Caki2 (cell line): ENCODE measurements at places on chromosomes 4 and X.
A peak's percentile ranks its signal among the peaks of the same experiment; 100 is the strongest.

GRCh38 chr4:2478229-2478628, 9.3 kb downstream of the RNF4 start:
- DNase-seq: no peak

DNA sequence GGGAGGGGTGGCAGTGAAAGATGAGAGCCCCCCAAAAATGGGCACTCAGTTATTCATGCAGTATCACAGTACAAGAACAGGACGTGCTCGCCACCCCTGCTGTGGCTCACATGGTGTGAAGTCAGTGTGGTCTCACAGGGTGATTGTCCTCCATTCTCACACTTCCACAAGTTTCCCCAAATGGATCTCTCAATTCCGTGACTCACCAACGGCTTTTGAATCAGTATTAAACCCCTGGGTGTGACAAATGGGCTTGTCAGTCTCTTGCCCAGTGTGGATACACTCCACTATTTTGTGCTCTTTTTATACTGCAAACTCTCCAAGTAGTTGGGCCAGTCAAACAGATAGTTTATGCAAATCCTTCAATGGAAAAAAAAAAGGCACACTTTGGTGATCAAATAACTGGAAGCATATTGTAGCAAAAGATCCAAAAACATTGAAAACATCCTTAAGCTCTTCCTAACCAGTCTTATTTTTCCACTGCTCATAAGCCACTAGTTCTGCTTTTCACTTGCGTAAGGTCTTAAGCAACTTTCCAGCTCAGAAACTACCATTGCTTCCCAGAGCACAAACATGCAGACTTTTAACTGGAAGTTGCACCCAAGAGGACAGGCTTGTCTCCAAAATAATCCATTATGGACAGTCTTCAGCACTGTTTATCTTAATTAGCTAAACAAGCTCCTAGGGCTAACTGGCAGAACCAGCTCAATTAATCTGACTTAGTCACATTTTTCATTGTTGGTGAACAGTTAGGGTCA, 365.7 kb downstream of the PPP3CA start:
- DNase-seq: no peak

DNA sequence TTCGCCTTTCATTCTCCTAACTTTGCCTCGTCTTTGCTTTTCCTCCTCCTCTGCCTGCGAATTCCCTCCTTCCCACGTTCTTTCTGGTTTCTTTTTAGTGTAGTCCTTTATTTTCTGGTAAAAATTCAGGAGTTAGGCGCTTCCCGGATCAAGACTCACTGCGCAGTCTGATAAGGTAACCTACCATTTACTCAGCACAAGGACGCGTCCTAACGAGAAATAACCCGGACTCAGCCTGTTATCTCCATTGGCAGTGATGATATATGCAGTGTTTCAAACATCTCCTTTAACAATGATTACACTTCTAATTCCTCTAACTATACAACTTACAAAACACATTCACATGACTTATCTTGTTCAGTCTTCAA, 357 bp upstream of the ETNPPL start:
- DNase-seq: no peak

DNA sequence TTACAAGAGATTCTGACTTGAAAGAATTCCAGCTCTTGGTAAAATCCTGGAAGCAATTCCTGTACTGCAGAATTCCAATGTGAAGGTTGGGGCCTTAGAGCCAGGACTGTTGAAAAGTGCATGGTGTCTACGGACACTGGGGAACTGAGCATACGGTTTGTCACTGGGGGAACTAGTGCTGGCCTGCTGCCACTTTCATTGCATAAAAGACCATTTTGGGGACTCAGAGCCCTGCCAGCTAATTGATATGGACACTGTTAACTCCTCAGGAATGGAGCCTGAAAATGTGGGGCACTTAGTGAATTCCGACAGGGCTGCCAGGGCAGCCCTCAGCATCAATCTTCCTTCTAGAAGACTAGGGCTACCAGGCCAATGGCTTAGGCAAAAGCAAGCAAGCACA, 55.9 kb downstream of the AMOT start:
- no peak for DNase-seq

- no peak for DNase-seq
Measured at GRCh38 chrX:69371159-69371558, 133.0 kb upstream of the NALF2 start.

DNA sequence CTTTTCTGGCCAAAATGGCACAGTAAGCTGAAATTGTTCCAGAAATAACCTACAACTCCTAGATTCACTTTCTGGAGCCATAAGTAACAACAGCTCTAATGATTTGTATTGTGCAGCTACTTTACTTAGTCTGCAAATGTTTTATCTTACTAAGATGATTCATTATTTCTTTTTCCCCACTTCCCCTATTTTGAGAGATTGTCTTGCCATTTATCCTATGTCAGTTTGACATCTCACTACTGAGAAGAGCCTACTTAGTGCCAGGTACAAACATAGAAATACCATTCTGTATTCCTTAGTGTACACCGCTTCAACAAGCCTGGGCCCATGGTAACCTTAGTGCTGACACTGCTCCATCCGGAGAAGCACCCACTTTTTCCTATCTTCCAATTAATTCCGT, 13.8 kb upstream of the STK26 start:
- DNase-seq: no peak

DNA sequence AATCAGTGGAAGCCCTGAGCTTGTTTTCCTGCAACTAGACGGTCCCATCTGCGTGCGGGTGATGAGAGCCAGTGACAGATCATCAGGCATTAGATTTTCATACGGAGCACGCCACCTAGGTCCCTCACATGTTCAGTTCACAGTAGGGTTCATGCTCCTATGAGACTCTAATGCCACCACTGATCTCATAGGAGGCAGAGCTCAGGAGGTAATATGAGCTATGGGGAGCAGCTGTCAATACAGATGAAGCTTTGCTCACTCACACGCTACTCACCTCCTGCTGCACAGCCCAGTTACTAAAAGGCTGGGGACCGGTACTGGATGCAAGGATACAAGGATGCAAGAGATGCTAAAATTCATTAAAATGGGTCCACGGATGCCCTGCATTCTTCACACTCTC, 61.2 kb downstream of the DHRSX start:
- no peak for DNase-seq

DNA sequence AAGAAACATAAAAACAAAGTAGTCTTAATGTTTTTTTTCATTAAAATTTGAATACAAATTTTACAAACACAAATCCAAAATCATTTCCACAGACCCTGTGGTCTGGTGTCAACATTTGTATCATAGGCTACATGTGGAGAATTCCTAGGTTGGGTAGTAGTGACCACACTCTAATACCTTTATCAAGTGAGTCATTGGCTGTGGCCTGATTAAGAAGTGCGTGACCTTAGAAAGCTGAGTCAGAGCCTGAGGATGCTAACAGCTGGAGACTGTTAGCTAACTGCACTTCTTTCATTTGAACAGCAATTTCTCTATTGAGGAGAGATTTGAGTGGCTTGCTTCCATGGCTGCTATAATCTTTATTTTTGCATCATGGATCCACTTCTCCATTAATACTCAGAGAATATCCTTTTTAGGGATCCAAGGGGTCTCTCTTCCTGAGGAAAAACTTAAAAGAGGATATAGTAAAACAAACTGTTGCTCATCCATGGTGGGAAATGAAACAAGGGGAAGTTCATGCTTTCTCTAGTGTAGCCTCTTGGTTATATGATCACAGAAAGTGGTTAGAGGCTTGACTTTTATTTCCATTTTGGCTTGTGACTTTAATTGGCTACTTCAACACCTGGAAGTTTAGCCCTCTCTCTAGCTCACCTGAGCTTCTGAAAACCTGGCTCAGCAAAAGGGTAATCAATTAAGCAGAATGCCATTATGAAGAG, 335.8 kb downstream of the PABPC4L start:
- DNase-seq: peak; percentile 67

GRCh38 chrX:9182041-9182440, 148.1 kb upstream of the FAM9B start:
- DNase-seq: no peak

DNA sequence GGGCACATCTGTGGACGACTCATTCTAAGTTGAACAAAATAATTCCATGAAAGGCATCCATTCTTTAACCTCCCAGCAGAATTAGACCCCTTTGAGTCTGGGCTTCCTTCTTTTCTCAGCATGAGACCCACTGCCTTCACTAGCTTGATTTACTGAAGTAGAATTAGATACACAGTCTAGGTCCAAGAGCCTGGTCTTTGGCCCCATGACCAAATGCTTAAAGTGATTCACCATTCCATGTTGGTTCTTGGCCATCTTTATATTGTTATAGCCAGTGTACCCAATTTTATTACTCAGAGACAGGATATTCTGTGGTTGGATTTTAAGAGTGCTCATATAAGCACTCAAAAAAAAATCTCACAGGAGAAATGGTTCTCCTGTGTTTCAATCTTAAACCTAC, 155.3 kb upstream of the GPC4 start:
- no peak for DNase-seq

- no peak for DNase-seq
Measured at GRCh38 chrX:21438792-21439191, 64.6 kb downstream of the CNKSR2 start.

DNA sequence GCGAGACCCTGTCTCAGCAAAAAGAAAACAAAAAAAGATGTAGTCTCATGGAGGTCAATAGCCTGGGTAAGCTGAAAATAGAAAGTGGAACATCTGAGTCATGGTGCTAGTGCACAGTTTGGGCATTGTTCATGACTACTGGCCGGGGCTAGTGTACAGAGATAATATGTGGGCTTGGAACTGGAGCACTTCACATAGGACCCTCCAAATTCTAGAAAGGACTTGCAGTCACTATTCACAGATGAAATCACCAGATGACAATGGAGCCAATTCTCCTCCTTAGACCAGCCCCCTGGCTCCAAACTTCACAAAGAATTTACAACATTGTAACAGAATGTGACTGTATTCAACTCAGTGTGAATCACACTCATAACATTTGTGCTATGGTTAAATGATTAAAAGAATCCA, 367.8 kb upstream of the SLC7A11 start:
- peak; percentile 82 for DNase-seq

DNA sequence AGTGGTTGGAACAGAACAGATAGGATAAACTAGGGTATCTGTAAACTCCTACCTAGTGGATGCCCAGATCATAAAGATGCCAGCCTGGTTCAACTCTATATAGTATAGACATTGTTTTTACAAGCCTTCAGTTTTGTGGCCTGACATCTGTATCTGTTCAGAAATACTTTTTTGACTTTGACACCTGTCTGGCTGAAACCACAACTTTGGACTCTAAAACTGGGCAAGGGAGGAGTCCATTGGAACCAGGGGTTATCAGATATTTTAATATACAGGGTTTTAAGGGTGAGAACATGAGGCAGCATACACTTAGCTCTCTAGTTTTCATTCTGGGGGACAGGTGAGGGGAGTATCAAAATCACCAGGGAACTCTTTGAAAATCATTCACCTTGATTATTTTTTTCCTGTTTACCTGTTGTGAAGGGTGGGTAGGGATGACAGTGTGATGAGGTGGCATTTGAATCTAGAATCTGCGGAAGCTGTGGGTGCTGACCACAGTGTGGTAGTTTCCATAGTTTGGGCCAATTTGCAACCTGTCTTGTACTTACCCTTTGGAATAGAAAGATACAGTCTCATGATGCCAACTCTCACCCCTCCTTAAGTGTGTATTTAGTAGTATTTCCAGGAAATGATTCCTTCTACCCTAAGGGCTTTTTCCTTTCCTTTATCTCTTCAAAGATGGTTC, 20.6 kb downstream of the GAB1 start:
- DNase-seq: no peak

DNA sequence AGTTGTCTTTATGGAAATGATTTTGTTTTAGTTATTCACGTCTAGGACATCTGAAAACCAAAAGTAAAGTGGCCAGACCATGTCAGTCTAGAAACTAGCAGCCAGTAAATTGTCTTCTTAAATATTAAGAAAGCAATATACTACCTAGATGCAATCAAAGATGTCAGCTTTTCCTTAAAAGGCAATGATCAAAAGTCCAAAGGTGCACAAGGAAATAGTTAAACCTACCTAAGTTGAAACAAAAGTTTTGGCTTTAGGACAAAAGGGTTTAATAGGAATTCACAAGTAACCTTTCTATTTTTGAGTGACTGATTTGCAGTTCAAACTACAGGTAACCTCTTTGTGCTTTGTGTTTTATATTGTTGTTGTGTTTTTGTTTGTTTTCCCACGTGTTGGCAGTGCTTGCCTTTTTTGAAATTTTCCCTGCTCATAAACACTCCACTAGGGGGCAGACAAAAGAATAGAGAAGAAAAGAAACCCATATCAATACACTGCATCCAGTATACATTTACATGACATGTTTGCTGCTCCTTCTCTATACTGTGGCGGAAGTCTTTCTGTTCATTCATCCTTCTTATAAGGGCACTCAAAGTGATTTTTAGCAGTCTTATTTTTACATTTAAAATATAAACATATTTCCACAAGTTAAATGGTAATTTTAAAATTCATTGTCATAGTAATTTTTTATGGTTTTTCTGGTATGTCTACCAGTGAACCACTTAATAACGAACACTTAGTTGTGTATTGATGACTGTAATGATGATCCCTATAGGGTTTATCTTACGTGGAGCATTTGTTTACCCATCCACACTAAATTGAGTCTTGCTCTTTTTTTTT, 62.7 kb downstream of the GAB1 start:
- DNase-seq: peak; percentile 28

DNA sequence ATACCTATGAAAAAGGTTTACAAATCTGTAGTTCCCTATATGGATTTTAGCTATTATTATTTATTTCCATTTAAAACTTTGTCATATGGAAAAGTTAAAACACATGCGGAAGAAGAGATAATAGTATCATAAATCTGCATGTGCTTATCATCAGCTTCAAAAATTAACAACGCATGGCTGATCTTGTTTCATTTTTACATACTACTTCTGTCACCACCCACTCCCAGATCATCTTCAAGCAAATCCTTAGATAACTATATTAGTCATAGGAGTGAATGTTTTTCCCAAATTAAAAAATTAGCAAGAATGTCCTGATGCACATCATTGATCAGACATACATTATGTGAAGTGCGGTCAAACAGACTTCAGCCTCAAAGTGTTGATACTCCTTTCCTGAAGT, 24.6 kb upstream of the MOB1B start:
- DNase-seq: no peak

GRCh38 chr4:8391071-8391470, 49.5 kb downstream of the ACOX3 start:
- DNase-seq: no peak

GRCh38 chr4:81792521-81792920, 320.8 kb upstream of the RASGEF1B start:
- DNase-seq: no peak

- peak; percentile 17 for DNase-seq
Measured at GRCh38 chr4:48778431-48779094, 1.5 kb downstream of the FRYL start.

- no peak for DNase-seq
Measured at GRCh38 chrX:100340491-100341141, 69.5 kb downstream of the PCDH19 start.
